Stimulated activated CD4-positive, alpha-beta T cell treated with anti-CD3 and anti-CD28 coated beads, Interleukin-12 subunit alpha, Interleukin-12 subunit beta, amount 100 ng/mL, for 24 hours (primary cell): ENCODE measurements at places on chromosomes 2 and 18.

- DNase-seq: no peak
Measured at GRCh38 chr2:223032187-223033142, 19.5 kb upstream of the KCNE4 start.

DNA sequence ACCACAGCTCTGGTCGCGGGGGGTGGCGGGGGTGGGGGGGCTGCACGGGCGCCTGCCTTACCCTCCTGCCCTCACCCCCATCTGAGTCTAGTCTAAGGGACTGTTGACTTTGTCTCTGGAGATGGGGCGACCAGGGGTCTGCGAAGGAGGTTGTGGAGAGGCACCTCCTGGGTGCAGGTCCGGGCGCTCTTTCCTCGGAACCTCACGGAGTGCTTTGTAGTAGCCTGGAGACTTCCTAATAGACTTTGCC lies 141.3 kb downstream of the MEIS1 start:
- no peak for DNase-seq

- no peak for DNase-seq
Measured at GRCh38 chr2:104432401-104432800, 421.5 kb upstream of the POU3F3 start.

GRCh38 chr2:128784626-128785306 lies 466.1 kb upstream of the HS6ST1 start:
- DNase-seq: no peak

DNA sequence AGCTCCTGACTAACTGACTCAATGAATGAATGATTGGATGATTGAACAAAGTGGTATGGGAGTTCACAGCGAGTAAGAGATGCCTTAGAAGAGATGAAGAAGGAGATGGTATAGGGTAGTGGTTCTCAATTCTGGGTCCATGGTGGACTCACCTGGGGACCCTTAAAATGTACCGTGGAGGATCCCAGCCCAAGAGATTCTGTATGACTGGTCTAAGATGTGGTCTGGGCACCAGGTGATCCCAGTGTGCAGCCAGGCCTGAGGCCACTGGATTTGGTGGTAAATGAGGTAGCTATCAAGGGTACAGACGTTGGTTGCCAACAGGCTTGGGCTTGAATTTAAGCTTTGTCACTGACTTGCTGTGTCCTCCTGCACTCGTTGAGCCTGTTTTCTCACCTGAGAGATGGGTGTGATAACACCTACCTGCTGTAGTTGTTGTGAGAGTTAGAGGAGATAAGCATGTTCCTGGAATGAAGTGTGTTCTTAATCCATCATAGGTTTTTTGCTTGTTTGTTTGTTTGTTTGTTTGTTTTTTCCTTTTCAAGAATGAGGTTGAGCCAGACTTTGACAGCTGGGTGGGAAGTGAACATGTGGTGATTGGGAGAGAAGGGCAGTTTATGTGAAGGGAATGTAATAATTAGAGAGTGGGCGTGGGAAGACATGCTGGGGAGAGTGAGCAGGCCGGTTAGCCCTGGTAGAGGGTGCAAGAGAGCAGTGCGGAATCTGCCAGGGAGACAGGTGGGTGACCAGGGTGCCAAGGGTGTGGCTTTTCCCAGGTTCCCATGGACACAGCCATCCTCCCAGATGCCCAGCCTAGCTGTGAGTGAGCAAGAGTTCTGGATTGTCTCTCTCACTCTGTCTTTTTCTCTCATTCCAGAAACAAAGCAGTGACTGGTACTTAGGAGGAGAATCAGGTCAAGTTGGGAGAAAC lies 31.4 kb upstream of the IL1B start:
- no peak for DNase-seq
